ENCODE measurements at places on chromosomes 2 and 18.

GRCh38 chr2:53635694-53636093 is 131.9 kb upstream of the CHAC2 start:
- DNase-seq = no peak

DNA sequence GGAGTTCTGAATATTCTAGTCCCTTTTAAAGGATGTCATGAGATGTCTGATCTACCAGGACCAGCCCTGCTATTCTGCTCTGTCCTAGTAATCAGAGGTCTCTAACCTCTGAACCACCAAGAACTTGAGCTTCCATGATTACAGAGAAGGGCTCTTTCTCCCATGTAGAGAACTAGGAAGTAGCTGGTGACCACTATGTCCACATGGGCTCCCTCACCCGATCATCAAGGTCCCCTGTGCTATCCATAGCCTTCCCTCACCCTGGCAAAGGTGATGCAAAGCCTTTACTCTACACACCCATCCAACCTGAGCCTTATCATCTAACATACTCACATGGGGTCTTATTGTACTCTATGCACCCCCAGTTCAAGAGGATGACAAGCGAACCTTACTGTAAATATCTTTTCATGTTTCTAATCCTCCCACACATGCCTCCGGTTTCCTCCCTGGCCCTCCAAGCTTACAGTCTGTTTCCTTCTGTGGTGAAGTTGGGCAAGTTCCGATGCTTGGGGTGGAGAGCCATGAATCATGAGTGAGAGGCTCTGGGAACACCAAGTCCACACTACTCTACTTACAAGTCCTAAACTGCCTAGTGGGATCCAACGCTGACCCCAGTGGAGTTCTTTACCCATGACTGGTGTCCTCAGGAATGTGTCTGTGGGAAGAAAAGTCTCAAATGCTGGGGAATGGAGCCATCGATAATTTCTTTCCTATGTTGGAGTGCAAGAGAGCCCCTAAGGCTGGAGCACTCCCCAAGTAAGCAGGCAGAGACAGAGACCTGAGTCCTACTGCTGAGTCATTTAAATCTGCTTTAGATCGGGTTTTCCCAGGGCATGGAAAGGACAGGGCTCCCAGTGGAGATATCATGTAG is 73.3 kb upstream of the KLF7 start:
- DNase-seq = peak; percentile 100

DNA sequence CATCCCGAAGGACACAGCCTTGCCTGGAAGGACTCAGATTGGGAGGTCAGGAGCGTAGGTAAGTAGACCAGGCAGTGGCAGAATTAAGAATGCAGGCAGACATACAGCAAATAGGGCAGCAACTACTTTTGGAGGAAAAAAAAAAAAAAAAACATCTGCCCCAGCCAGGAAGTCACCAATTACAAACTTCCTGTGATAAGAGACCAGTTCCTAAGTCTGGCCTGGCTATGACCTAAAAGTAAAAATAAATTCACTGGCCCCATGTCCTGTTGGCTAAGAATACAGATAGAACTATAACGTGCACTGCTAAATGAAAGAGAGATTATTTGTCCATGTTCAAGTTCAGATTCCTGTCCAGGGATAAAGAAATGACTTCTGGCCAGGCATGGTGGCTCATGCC is 45.2 kb upstream of the NOSTRIN start:
- no peak for DNase-seq

DNA sequence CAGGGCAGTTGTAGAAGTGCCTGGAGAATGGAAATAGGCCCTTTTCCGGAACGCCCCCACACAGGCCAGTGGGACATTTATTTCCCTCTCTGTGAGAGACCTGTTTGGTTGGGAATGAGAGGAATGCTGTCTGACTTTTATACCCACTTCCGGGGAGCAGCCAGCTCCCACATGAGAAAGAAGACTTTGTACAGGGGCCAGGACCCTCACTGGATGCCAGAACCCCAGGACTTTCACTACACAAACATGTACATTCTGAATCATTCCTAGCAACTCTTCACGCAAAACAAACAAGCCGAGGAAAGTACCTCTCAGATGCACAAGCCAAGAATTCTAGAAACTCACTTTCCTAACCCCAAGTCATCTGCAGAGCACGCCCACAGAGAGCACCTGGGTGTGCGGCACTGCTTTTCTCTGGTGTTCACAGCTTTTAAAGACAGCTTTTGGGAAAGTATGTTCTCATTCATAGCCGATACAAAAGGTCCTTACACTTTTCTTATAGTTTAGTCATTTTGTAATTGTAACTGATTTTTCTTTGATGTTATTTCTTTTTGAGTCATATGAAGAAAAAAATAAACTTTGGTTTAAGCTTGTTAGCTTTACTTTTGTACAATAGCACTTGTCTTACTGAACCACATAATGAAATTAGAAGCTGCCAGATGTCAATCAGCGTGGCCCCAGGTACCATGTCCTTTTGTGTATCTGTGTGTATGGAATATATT is 856.1 kb upstream of the ID2 start:
- peak; percentile 38 for DNase-seq

GRCh38 chr2:182733572-182733971 is 17.5 kb downstream of the DNAJC10 start:
- DNase-seq = no peak

GRCh38 chr2:219282375-219282774 is 3.2 kb downstream of the DNAJB2 start:
- no peak for DNase-seq

DNA sequence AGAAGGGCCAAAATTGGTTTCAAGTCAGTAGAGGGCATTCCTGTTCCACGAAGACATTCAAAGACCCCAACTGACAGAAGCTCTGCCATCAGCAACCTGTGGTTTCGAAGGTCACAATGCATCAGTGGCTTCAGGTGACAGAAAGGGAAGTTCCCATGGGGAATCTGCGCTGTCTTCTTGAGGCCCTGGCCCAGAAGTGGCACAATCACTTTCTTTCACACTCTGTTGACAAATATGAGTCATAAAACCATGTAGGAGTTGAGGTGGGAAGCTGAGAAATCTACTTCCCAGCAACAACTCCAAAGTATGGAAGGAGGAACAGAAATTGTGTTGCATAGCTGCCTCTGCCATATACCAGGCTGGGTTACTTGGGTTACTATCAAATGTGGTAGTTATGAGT is 621.1 kb upstream of the FANCL start:
- no peak for DNase-seq

GRCh38 chr2:102356741-102357140 is 1.1 kb downstream of the IL18R1 start:
- no peak for DNase-seq

GRCh38 chr2:26495705-26496297 is 17.9 kb upstream of the OTOF start:
- no peak for DNase-seq

DNA sequence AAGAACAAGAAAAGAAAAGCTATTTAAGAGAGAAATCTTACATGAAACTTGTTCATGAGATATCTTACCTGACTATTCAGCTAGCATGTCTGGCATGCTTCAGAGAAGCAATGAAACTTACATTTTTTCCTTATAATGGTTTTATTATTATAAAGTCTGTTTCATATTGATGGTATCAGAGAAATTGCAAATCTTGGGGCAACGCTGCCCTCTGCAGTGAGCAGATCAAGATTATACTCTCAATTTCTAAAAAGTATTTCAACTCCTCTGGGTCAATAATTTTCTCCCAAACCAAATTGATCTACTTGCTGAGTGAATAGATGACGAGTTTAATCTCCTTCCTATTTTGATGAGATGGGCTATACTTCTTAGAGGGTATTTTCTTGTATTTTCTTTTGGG is 235.6 kb downstream of the NUP35 start:
- DNase-seq = peak; percentile 40

GRCh38 chr2:8954990-8955389 is 48.5 kb downstream of the MBOAT2 start:
- DNase-seq = no peak

DNA sequence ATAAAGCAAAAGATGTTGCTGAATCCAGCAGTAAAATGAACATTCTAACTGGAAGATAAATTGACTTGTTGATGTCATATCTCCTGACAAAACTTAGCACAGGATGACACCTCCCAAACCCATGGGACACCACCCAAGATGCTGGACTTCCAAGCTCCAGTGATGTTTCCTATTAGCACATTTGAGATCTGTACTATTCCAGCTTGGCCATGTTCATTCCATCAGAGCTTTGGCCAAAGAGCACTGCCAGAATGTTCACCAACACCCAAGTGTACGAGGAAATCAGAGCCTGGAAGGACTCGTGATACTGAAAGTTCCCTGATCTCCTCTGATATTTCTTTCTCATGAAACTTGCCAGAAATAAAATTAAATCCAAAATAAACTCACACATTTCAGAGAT is 44.7 kb downstream of the PID1 start:
- no peak for DNase-seq
